Testis (tissue), 5 donors: ENCODE measurements at places on chromosomes 11 and 22. TPM values are rescaled to one million over a fixed set of nuclear protein-coding genes. Genes with fewer than 3 reads are reported as not detected.
A peak's percentile ranks its signal among the peaks of the same experiment; 100 is the strongest.

Gene MS4A1
- total RNA-seq: 4.0 TPM

Gene DDIAS
- 13.4 TPM for total RNA-seq

Gene SEPTIN3
- total RNA-seq: 1.6 TPM

Gene MS4A14
- 32.7 TPM for total RNA-seq

Gene MS4A8
- total RNA-seq: 0.31 TPM

DNA sequence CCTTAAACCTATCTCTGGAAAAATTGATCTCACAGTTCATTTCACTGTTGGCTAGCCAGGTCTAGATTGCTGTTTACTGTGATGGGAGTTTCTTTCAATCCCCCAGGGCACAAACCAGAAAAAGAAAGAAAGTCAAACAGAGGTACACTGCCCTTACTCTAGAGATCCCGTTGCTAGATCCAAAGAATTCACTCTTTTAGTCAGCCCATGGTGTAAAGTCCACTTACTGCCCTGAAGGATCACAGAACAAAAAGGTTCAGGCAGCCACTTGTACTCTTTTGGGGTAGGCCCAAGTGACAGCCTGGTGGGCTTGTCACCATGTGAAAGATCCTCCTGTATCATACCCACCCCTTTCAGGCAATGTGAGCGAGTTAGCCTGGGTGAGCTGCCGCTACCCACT is 162.6 kb upstream of the CCDC179 start:
- no peak for DNase-seq

Gene ARHGEF12
- 74.1 TPM for total RNA-seq

DNA sequence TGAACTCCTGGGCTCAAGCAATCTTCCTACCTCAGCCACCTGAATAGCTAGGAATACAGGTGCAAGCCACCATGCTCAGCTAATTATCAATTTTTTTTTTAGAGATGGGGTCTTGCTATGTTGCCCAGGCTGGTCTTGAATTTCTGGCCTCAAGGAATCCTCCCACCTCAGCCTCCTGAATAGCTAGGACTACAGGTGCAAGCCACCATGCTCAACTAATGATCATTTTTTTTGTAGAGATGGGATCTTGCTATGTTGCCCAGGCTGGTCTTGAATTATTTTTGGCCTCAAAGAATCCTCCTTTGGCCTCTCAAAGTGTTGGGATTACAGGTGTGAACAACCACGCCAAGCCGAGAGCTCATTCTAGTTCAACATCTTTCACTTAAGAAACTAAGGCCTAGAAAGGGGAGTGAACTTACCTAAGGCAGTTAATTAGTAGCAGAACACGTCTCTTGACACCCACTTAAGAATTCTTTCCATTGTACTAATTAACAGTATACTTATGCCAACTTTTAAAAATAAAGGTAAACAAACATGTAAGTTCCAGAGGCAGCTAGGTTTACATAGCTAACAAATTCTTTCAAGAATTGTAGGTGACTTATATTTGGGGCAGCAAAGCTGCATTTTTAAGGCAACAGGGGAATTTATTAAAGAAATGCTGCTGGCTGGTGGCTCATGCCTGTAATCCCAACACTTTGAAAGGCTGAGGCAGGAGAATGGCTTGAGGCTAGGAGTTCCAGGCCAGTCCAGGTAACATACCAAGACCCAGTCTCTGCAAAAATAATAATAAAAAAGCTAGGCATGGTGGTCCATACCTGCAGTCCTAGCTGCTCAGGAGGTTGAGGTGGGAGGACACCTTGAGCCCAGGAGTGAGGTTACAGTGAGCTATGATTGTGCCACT is 9.6 kb downstream of the ZBED5 start:
- DNase-seq: no peak

DNA sequence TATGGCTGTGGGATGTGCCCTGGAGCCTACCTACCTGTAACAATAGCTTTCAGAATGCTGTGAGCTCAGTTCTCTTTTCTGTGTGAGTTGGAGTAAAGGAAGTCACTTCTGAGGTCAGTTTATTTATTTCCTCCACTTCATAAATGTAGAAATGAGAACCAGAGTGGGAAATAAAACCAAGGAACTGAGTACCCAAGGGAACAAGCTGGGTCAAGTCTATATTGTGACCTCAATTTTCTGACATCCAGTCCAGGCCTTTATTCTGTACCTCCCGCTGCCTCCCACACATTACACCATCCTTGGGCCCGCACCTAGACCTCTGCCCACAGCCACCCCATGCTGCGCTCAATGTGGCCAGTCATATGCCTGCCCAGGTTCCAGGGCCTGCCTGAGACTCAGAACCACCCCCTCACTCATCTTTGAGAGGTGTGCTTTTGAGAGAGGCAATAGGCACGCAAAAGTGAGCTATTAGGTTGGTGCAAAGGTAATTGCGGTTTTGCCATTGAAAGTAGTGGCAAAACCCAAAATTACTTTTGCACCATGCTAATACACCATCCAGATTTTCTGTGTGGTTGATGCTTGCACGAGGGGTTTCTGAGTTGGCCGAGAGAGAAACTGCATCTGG is 9.8 kb downstream of the MS4A6E start:
- no peak for DNase-seq

DNA sequence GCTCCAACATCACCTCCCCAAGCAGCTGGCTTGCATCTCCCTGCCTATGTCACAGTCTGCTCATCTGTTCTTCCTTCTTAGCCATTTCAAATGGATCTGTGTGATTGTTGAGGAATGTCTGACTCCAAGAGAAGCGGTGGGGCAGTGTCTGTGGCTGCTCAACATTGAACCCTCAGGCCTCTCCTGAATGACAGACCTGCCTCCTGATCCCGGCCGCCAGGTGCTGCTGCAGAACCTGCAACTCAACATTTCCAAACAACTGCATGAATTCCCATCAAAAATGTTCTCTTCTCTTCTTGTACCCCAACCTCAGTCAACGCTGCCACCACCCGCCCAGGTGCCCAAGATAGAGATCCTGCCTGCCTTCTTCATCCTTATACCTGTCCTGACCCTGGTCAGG is 132.5 kb downstream of the FBXO7 start:
- DNase-seq: no peak

Gene CLMP
- total RNA-seq: 6.0 TPM

- no peak for DNase-seq
Observed at GRCh38 chr11:100874203-100874602, 187.1 kb downstream of the ARHGAP42 start.

Gene OTOG
- total RNA-seq: 2.9 TPM

GRCh38 chr22:48644108-48644507 is 1183.6 kb downstream of the BRD1 start:
- no peak for DNase-seq

GRCh38 chr11:11598243-11598642 is 23.6 kb downstream of the GALNT18 start:
- DNase-seq: no peak

GRCh38 chr11:417652-418342 is 3.0 kb upstream of the SIGIRR start:
- DNase-seq: no peak

Gene SAA1
- not detected for total RNA-seq

Gene KCNJ1
- 0.24 TPM for total RNA-seq

DNA sequence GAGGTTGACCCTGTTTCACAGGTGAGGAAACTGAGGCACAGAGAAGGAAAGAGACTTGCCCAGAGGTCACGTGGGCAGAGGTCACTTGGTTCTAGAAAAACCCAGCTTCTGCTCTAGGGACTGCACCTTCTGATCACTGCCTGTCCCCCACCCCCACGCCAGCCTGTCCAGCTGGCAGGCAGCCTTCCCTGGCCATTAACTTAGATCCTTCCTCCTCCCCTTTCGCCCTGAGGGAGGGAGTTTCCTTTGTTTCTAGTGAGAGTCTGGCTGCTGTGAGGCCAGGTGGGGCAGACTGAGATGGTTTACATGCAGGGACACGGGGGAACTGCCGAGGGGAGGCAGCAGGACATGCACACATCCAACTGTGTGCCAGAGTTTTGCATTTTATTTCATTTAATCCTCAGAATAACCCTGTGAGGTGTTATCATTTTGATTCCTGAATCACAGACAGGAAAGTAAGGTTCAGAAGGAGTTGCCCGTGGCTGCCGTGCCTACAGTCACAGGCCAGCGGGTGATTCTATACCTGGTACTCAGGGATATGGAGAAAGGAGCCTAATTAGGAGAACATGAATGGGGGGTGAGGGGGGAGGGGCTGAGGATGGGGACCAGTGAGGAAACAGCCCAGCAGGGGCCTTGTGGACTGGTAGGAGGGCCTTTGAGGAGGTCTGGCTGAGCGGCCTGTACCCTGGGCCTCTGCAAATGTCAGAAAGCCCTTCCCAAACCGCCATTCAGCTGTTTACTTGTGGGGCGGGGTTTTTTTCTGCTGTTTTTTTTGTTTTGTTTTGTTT is 3.4 kb downstream of the FAM83F start:
- peak; percentile 91 for DNase-seq

DNA sequence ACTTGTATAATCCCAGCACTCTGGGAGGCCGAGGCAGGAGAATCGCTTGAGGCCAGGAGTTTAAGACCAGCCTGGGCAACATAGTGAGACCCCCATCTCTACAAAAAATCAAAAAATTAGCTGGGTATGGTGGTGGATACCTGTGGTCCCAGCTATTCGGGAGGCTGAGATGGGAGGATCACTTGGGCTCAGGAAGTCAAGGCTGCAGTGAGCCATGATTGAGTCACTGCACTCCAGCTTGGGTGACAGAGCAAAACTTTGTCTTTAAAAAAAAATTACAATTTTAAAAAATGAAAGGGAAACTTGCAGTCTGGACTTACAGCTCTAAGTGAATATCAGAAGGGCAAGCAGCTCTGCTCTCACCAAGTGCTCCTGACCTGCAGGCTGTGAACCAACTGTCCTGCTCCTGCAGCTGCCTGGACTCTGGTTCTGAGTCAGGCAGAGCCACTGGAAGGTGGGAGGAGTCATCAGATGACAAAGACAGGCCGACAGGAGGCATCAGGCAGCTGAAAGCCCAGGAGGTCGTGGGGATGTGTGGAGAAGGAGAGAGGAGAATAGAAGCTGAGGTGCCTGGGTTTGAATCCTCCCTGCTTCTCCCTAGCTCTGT is 9.6 kb downstream of the SMTNL1 start:
- DNase-seq: no peak

DNA sequence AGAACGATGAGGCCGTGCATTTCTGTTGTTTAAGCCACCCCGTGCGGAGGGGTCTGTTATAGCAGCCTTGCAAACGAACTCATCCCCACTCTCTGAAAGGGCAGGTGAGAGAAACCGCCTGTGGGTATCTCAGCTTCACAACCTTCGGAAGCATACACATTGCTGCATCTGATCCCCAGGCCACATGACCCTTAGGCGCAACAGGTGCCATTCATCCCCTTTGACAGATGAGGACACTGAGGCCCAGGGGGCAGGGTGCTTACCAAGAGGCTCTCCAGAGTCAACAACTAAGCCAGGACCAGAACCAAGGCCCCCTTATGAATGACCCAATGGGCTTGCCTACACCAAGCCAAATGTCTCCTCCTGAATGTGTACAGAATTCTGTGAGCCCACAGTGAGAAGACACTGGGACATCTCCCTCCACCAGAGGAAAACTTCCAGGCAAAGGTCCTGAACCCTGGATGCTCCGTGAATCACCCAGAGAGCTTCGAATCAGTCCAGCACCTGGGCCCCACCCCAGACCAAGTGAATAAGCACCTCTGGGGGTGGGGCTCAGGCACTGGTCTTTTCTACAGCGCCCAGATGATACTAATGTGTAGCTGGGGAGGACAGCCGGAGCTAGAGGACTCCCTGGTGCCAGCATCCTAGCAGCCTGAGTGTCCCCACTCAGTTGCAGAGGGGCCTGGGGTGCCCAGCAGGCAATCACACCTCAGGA is 83.2 kb downstream of the BUD13 start:
- DNase-seq: no peak

DNA sequence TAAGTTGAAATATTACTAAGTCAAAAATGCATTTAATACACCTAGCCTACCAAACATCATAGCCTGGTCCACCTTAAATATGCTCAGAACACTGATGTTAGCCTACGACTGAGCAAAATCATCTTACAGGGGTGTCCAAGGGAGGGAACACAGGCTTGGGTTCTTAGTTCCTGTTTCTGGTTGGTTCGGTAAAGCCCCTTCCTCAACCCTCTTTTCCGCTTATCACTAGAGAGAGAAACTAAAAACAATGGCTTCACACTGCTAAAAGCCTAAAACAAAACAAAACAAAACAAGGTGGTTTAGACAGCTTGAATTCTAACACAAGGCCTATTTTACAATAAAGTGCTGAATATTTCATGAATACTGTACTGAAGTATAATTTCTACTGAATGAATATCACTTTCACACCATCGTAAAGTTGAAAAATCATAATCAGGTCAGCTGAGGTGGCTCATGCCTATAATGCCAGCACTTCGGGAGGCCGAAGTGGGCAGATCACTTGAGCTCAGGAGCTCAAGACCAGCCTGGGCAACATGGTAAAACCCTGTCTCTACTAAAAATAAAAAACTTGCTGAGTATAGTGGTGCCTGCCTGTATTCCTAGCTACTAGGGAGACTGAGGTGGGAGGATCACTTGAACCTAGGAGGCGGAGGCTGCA is 118.0 kb downstream of the SIK3 start:
- DNase-seq: no peak

GRCh38 chr22:44364751-44365130 is 52.0 kb upstream of the SHISAL1 start:
- DNase-seq: no peak

DNA sequence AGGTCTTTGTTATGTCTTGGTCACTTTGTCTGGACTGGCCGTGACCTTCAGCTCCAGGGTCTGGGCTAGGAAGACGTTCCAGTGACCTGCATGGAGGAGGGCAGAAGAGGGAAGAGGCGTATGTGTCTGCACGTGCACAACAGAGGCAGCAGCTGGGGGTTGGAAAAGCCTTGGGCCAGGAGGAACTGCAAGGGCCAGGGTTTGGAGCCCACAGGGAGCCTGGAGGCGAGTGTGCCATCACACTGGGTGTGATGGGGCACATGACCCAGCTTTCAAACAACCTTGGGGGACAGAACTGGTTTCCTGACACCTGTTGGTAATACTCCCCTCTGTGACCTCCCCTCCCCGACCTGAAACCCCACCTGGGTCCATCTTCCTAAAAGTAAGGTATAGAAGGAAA is 34.7 kb downstream of the CHRDL2 start:
- DNase-seq: no peak

Gene LMO1
- total RNA-seq: 1.5 TPM

Gene CCDC89
- 27.9 TPM for total RNA-seq

- DNase-seq: no peak
Observed at GRCh38 chr11:82559609-82560008, 174.1 kb downstream of the FAM181B start.

GRCh38 chr22:21632237-21632895 is at the start of gene CCDC116:
Gene CCDC116 (plus strand): TSS chr22:21632760. CDS start chr22:21633182, 422 bp downstream.
- peak; percentile 84 for DNase-seq

Gene KDELR3
- total RNA-seq: 6.7 TPM

GRCh38 chr11:120134931-120135228 is 3.0 kb downstream of the TRIM29 start:
- DNase-seq: peak; percentile 4

DNA sequence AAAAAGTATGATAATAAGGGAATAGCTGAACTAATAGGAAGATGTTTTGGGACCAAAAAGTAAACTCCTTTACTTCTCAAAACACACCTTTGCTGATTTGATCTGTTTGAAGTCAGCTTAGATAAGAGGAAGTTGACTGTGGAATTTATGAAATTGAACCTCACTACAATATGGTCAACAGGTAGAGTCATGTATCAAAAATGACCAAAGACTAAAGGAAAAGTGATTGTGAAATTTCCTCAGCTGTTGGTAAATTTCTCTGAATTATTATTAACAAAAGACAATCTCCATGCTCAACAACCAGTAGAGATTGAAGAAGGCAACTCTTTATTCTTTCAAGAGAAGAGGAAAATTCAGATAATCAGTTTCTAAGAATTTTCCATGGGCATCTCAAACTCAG is 826.5 kb downstream of the KCNA4 start:
- DNase-seq: no peak

Gene ADAMTS15
- total RNA-seq: 2.7 TPM
